Stimulated activated CD8-positive, alpha-beta memory T cell treated with anti-CD3 and anti-CD28 coated beads, Interleukin-15, amount 100 ng/mL, for 48 hours (primary cell): ENCODE measurements at places on chromosomes 1 and 21.

GRCh38 chr1:169473347-169473746, 12.4 kb downstream of the SLC19A2 start:
- no peak for DNase-seq

- DNase-seq, result no peak
Observed at GRCh38 chr1:89723863-89724262, 90.9 kb downstream of the LRRC8C start.

GRCh38 chr1:39205102-39205780, 746 bp downstream of the MACF1 start:
- DNase-seq, result peak; percentile 61

GRCh38 chr1:5142389-5142788, 488.0 kb downstream of the AJAP1 start:
- DNase-seq, result no peak

GRCh38 chr1:10863886-10864285, 67.4 kb upstream of the CASZ1 start:
- DNase-seq, result no peak

DNA sequence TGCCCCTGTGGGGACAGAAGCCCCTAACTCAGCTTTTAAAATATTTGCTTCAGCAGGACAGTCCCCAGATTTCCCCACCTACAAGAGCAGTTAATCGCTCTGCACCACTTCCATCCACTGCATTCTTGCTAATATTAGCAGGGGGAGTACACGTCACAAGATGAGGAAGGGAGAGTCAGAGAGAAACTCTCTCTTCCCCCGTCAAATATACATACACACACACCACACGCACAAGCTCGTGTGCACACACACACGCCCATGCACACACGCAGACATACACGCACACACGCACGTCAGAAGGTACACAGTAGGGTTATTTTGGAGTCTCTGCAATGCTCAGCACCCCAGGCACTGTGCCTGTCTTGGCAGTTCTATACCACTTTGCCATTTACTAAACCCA, 2.1 kb downstream of the CLCA1 start:
- no peak for DNase-seq

DNA sequence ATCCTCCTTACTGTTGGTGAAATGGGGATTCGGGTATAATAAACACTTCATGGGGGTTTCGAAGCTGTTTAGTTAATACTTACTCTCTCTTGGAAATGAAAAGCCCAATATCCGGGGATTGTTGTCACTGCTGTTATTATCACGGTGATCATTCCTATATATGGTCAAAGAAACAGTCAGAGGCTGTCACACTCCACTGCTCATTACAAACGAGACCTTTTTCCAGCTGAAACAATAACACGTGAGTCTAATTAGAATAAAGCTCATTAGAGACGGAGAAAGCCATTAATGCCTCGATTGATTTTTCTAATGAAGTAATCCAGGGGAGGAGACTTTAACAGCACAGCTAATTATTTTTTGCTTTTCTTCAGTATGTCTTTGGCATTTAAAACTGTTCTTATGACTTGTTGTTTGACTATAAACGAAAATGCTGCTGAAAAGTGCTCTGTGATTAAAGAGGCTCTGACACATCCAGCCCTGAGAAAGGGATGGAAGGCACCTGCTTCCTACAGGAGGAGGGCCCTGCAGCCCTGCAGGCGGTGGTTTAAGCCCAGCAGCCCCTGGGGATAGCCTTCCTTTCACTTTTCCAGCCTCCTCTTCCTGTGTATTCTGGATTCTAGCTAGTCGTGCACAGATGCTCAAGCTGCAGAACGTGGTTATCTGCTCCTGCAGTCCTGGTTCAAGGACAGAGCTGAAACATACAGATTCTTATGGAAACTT, 143.6 kb downstream of the EDEM3 start:
- DNase-seq, result no peak

DNA sequence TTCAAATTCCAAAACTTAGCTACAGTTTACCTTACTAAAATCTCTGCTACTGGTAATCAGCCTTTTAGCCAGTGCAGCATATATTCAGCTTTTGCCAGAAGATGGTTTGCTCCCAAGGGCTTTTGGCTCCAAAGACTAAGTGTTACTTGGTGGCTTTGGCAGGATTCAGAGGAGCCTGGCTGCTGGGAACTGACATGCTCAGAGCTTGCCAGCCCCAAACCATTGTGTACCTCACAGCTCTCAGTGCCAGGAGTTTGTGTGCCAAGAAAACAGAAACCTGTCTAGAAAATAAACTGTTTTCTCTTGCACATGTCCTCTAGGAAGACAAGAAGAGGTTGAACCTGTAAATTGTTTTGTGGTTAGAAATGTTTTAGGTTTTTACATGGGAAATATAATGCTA, 315.9 kb downstream of the ST6GALNAC3 start:
- DNase-seq, result no peak

GRCh38 chr1:44681905-44682882, 7.7 kb downstream of the ARMH1 start:
- DNase-seq, result no peak

DNA sequence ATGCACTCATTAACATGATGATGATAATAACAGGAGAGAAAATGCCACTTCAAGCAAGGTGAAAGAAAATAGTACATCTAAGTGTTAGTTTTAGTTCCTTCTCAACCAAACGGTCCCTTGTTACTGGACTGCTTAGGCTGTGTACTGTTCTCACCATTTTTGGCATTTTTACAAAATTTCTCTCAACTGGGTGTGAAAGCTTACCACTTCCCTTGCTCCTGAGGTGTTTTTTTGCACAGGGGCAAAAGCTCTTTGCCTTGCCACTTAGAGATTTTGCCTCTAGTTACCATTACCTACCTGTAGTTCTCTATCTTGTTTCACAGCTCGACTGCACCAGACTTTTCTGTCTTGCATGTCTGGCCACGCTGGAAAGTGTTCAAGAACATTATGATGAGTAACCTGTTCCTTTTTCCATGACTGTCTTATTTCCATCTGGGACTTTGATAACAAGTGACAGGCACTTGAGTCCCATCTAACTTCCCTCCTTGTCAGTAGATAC, 10.7 kb downstream of the NEK7 start:
- DNase-seq, result no peak

- DNase-seq, result no peak
Observed at GRCh38 chr1:224266915-224267856, 62.8 kb downstream of the NVL start.

DNA sequence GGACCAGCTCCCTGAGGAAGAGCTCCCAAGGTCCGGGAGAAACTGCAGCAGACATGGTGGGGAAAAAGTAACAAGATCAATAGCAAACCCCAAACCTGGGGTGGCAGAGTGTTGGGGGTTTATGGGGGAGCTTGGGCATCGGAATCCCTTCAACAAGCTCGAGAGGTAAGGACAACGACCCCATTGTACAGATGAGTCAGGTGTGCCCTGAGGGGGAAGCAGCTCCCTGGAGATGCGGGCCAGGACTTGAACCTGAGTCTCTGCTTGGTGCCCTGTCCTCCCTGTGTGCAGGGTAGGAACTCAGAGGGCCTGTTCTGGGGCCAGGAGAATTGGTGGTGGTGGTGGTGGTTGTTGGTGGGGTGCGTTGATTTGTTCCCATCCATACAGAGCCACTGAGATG, 125.4 kb downstream of the PTPRU start:
- DNase-seq, result no peak

DNA sequence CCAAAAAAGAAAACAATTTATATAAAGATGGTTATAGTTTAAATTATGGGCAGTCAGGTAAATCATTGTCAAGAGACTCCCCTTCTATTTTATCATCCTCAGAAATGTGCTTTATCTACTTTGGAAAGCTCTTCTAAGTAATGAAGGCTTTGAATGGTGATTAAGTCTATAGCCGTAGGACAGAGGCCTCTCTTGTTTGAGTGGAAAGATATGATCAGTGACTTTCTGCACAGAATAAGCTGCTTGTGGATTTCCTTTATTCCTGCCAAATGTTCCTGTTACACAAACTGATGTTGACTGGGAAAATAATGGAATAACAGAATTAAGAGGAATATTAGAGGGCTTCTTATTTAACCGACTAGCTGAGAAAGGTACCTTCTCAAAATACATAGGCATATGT, 174.6 kb upstream of the IVNS1ABP start:
- DNase-seq, result no peak

DNA sequence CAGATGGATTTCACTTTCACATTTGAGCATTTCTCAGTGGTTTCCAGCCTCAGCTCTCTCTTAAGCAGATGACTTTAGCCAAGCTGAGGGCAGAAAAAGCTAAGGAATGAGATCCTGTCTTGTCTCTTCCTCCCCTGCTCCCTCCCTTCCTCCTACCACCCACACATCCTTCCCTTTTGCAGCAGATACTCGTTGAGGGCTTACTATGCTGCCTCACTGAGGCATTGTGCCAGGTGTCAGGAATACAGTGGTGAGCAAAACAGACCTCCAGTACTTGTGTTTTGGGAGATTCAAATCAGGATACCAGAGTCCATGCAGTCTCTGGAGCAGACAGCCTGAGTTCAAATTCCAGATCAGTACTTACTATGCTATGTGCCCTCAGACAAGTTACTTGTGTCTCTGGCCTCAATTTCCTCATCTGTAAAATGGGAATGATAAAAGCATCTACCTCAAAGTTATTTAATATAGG, 43.2 kb downstream of the KIF26B start:
- no peak for DNase-seq

GRCh38 chr1:6347641-6348487, 45.7 kb downstream of the ACOT7 start:
- DNase-seq, result no peak

GRCh38 chr1:86429122-86429725, 5.3 kb downstream of the CLCA2 start:
- DNase-seq, result no peak

GRCh38 chr21:18354947-18355346, 48.6 kb downstream of the TMPRSS15 start:
- DNase-seq, result no peak

GRCh38 chr1:185566995-185567394, 167.2 kb upstream of the HMCN1 start:
- DNase-seq, result peak; percentile 30

DNA sequence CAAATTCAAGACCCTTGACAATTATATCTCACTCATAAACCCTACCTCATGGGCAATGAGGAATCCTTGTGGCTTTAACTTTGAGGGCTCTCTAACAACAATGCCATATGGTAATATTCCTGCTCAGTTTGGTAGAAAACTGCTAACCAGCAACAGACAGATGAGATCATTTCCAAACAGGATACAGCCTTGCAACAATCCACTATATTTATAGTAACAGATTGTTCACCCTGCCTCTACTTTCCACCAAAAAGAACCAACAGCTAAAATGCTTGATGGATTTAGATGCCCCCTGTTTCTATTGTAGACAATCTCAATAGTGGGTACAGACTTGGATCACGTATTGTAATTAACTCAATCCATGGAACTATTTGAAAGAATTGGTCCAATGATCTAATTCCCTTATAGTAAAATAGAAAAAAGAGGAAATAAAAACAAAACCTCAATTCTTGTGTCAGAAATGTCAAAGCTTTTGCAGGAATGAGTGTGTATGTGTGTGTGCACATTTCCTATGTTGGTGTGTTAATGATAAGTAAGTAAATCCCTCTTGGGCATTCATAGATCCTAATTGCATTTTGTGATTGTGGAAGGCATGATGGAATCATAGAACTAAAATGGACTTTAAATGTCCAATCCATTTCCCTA, 100.0 kb upstream of the EDEM3 start:
- DNase-seq, result no peak

DNA sequence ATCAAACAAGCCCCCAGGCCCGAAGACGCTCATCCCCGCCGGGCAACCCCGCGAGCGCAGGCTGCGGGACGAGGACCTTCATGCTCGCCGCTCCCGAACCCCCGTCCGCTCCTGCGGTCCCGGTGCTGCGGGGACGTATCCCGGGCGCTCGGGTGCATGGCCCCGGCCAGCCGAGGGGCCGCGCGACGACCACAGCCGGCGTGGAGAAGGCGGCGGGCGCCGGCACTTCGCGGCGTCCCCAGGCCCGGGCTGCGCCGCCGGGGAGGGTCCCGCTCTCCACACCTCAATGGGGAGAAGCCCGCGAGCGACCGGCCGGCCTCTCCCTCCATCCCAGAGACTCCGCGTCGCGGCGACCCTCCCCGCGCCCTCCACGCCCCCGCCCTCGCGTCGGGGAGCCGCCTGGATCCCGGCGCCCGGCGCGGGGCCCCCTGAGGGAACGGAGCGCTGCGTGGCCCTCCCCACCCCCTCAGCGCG, 401 bp downstream of the ERRFI1 start:
- DNase-seq, result no peak
